Lower lobe of right lung (tissue), 2 donors: ENCODE measurements at places on chromosomes 3 and 15.
A peak's percentile ranks its signal among the peaks of the same experiment; 100 is the strongest.

GRCh38 chr15:74777769-74778598, 3.9 kb upstream of the CSK start:
- H3K27ac ChIP-seq = peak overlapping the region; percentile 76
- DNase-seq = no peak
- H3K4me1 ChIP-seq = peaks cover 57% of the 10 kb centered on the region
- no peaks in the 10 kb centered on the region for H3K36me3 ChIP-seq

DNA sequence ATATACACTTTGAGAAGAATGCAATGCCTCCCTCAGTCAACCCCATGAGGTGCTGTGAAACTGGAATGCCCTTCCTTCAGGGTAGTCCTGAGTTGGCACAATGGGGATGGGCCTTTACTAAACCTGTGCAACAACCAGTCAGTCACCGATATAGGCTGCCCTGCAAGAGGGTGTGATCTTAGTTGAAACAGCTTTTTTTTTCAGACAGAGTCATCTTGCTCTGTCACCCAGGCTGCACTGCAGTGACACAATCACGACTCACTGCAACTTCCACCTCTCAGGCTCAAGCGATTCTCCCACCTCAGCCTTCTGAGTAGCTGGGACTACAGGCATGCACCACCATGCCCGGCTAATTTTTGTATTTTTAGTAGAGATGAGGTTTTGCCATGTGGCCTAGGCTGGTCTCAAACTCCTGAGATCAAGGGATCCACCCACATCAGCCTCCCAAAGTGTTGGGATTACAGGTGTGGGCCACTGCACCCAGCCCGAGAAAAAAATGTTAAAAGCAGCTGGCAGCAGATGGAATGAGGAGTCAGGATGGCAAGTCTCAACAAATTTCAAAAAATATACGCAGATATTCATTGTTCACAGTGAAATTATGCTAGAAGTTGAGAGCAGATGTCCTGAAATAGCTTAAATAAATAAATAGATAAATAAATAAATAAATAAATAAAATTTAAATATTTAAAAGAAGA, 31.8 kb downstream of the MYO5A start:
- H3K4me3 ChIP-seq = no peak overlapping the region
- no peak for DNase-seq
- no peaks in the 10 kb centered on the region for H3K4me1 ChIP-seq
- no peaks in the 10 kb centered on the region for H3K27me3 ChIP-seq
- H3K27ac ChIP-seq = no peak overlapping the region

DNA sequence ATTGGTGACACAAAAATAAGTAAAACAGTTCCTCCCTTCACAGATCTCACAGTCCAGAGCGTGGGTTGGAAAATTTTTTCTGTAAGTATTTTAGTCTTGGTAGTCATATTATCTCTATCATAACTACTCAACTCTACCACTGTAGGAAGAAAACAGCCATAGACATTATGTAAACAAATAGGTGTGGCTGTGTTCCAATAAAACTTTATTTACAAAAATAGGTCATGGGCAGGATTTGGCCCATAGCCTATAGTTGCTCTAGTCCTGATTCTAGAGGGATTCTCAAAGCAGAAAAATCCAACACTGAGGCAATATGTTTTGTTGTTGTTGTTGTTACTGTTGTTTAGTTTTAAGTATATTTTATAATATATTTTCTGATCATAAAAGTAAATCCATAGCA, 206.1 kb upstream of the GADL1 start:
- no peaks in the 10 kb centered on the region for H3K36me3 ChIP-seq
- no peaks in the 10 kb centered on the region for H3K27me3 ChIP-seq
- DNase-seq = no peak
- H3K27ac ChIP-seq = no peak overlapping the region

DNA sequence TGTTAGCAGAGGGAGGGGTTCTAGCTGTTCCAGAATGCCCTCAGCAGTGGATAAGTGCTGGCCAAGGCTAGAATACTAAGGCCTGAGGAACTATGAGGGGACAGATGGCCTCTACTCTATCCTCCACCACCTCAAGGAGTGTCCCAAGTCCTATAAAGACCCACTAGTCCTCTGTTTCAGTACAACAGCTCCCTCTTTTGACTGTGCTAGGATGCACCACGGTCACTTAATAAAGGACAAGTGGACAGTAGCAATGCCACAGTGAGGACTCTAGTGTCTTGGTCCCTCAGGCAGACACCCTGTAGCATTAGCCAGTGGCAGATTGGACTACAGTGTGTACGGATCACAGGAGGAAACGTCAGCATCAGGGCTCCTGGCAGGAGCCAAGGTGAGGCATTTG, 171.8 kb upstream of the PROK2 start:
- no peak overlapping the region for H3K27ac ChIP-seq
- no peaks in the 10 kb centered on the region for H3K27me3 ChIP-seq
- no peak for DNase-seq
- no peak overlapping the region for H3K4me3 ChIP-seq
- H3K4me1 ChIP-seq = peaks cover 10% of the 10 kb centered on the region
- H3K36me3 ChIP-seq = no peaks in the 10 kb centered on the region

DNA sequence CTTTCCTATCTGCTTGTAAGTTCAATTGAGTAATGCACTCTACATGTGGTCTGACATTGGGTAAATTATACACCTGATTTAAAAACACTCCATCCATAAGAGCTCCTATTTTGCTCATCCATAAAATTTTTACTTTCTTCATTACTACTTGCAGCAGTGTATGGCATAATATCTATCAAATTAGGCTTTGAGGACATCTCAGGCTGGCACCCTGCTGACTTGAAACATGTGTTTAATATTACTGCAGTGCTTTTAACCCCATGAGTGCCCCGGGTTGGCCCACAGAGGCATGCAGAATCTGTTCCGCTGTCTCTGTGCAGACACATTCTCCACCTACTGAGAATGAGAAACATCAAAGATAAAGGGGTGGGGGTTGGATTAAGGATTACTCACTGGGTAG, 249.9 kb upstream of the DNAJC19 start:
- no peak overlapping the region for H3K4me3 ChIP-seq
- no peak for DNase-seq
- no peak overlapping the region for H3K27ac ChIP-seq
- no peaks in the 10 kb centered on the region for H3K27me3 ChIP-seq
- no peaks in the 10 kb centered on the region for H3K4me1 ChIP-seq

DNA sequence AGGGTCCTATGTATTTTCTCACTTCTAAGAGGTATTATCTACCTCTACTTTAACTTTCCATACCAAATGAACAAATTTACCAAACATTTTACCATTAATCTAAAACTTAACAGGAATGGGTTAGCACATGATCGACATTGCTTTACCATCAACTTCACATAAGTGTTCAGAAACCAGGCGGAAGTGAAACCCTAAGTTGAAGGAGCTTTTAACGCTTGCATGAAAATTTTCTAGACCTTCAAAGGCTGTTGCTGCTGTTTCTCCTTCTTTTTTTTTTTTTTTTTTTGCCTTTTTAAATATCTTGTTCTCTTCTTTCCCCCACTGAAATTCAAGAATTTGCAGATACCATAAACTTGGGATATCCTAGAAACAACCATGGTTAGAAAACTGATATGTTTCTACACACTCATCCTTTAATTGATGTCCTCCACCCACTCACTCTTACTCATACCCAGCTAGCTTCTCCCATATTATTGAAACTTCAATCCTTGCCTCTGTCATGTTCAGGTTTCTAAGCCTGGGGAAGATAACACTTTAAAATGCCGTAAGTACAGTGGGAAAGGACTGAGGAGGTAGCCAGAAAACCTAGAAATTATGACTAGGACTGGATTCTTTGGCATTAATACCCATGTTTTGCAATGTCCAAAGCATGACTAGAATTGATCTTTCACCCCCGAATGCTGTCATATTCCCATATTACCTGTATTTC, 24.7 kb downstream of the MYO5A start:
- no peak overlapping the region for H3K4me3 ChIP-seq
- peaks cover 5% of the 10 kb centered on the region for H3K4me1 ChIP-seq
- no peaks in the 10 kb centered on the region for H3K27me3 ChIP-seq
- no peak for DNase-seq

- peak; percentile 68 for DNase-seq
- H3K4me1 ChIP-seq = peaks cover 3% of the 10 kb centered on the region
- H3K4me3 ChIP-seq = peak overlapping the region; percentile 78
Measured at GRCh38 chr3:79019137-79019923, 748.5 kb downstream of the ROBO1 start.

DNA sequence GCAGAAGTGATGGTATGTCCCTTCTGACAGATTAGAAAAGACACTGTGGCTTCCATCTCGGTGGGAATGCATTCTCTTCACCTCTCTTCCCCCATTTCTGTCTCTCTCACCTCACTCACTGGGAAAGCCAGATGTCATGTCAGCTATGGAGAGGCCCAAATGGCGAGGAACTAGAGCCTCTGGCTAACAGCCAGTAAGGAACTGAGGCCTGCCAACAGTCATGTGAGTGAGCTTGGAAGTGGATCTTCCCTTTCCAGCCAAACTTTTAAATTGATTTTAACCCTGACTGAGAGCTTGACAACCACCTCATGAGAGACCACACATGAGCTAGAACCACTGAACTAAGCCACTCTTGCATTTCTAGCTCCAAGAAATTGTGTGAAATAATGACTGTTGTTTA, 35.2 kb upstream of the CDAN1 start:
- peaks cover 32% of the 10 kb centered on the region for H3K36me3 ChIP-seq
- H3K27me3 ChIP-seq = no peaks in the 10 kb centered on the region
- DNase-seq = no peak

DNA sequence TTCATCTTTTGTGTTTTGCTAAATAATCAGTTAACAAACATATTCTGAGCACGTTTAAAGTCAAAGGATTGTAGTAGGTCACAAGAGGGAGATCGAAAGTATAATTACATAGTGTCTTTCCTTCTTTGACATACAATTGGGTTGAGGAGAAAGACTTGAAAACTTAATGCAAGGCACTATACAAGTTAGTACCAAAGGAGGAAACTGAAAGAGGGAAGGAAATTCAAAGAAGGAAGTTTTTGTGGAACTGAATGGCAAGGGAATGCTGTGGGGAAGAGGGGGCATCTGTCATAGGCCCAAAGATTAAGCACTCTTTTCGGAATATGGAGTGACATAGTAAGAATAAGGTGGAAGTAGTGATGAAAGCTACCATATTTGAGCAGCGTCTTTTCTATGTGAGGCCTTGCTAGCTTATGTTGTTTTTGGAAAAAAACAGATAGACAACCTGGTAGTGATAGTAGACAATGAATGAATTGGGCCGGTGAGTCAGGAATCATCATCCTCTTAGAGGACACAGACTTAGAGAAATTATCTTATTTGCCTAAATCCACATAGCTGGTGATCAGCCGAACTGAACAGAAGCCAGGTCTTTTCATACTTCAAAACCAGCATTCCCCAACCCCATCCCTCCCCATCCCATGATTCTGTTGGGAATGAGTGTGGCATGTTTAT, 10.2 kb downstream of the MBNL1 start:
- no peak overlapping the region for H3K27ac ChIP-seq
- no peaks in the 10 kb centered on the region for H3K27me3 ChIP-seq
- peak overlapping the region; percentile 0 for H3K4me3 ChIP-seq
- no peaks in the 10 kb centered on the region for H3K36me3 ChIP-seq
- peaks cover 97% of the 10 kb centered on the region for H3K4me1 ChIP-seq

- no peaks in the 10 kb centered on the region for H3K27me3 ChIP-seq
- no peak overlapping the region for H3K27ac ChIP-seq
- no peak for DNase-seq
Measured at GRCh38 chr3:99700631-99701268, 62.4 kb downstream of the COL8A1 start.

- no peaks in the 10 kb centered on the region for H3K36me3 ChIP-seq
- no peak overlapping the region for H3K4me3 ChIP-seq
- no peaks in the 10 kb centered on the region for H3K27me3 ChIP-seq
- H3K27ac ChIP-seq = no peak overlapping the region
Measured at GRCh38 chr3:17089314-17089700, 204.6 kb downstream of the PLCL2 start.

DNA sequence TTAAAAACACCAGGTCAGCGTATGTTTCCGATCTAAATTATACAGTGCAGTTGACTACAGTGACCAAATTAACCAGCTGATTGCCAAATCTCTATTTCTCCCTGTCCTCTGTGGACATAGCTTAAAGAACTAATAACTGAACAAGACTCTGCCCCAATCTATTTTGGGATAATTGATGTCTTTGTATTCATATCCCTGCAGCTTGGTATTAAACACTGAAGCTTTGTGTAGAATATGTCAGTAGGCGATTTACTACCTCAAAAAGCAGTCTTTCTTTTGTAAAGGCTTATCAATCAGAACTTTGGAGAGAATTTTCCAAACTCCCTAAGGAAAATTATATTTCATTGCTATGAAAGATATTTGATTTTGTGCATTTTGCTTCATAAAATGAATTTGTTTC, 258.2 kb downstream of the SOX2 start:
- no peak for DNase-seq
- no peak overlapping the region for H3K4me3 ChIP-seq
- H3K27me3 ChIP-seq = no peaks in the 10 kb centered on the region
- H3K4me1 ChIP-seq = no peaks in the 10 kb centered on the region
- no peak overlapping the region for H3K27ac ChIP-seq

DNA sequence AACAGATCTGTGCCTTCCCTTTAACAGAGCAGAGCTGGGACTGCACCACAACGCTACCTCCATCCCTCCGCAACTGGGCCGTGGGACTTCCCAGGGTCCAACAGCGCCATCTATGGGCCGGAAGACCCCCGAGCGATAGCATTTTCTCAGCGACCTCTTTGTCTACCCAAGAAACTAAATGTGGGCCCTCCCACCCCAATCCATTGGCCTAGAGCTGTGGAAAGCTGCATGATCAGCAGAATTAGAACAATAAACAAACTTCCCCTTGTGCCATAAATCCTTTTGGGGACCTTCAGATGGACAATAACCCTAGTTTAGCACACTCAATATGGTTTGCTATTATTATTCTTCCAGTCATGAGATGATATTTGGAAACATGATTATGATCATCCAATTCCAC, 74.8 kb upstream of the NTRK3 start:
- peak; percentile 52 for DNase-seq
- H3K27me3 ChIP-seq = peaks cover 3% of the 10 kb centered on the region
- no peak overlapping the region for H3K27ac ChIP-seq
- H3K36me3 ChIP-seq = no peaks in the 10 kb centered on the region

DNA sequence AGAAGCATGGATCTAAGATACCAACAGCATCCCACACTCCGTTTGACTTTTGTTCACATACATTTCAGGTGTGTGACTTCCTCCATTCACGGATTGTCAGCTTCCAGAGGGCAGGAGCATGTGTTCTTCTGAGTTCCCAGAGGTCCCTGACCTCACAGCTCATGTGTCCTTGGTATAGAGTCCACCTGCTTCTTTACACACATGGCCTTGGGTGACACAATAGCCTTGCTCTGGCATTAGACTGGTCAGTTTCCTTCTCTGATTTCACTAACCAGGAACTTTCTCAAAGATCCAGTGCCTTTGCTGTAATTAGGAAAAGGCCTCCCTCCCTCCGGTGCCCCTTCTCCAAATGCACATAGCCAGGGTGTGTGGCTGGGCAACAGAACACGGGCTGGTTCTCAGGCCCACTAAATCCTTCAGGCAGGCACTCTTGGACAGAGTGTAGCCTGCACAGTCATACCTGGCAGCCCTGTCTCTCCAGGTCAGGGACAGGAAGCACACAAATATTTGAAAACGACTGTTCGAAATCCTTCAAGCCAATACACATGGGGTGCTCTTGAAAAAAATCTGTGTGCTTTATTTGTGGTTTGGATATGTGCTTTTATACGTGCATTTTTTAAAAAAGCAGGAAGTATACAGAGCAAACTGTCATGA, 81.1 kb downstream of the TRIM42 start:
- H3K36me3 ChIP-seq = no peaks in the 10 kb centered on the region
- no peak overlapping the region for H3K27ac ChIP-seq
- no peaks in the 10 kb centered on the region for H3K27me3 ChIP-seq
- no peaks in the 10 kb centered on the region for H3K4me1 ChIP-seq
